Substantia nigra (tissue), 51 donors: ENCODE measurements at places on chromosomes 6 and 20.

GRCh38 chr20:46023999-46024398 is 5.0 kb upstream of the SLC12A5 start:
- DNase-seq = no peak

- DNase-seq = no peak
Observed at GRCh38 chr6:63546697-63547096, 25.6 kb upstream of the LOC128125822 start.

- DNase-seq = no peak
Observed at GRCh38 chr20:23551786-23552185, 16.5 kb downstream of the CST9L start.

- no peak for DNase-seq
Observed at GRCh38 chr6:141758430-141758829, 374.3 kb upstream of the GJE1 start.

DNA sequence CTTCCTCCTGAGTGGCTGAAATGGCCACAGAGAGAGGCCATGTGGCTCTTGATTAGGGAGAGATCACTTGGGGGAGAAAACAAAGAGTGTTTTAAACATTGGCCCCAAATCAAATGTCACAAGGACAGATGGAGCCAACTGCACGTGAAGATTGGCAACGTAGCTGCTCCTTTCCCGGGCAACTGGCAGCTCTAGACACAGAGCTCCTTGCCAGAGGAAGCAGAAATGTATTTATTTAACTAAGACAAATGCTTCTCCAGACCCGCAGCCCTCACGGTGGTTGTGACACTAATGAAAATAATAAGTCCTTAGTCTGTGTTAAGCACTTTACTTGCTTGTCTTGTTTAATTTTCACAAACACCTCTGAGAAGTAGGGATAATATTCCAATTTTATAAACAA is 49.6 kb upstream of the DSN1 start:
- no peak for DNase-seq

DNA sequence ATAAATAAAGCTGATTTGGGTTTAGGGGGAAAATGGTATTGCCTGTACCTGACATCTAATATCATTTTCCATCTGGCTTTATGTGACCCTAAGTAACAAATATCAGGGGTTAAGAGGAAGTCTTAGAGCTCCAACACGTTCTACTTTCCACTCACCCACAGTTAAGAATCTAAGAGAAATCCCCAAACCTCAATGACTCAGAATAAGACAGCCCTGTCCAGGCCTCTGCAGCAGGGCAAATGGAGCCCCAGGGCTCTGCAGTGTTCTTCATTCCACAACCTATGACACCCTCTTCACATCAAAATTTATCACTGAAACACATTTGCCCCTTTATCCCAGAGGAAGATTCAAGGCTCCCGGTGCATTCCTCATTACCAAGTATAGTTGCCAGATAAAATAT is 20.3 kb upstream of the TENT5A start:
- no peak for DNase-seq

DNA sequence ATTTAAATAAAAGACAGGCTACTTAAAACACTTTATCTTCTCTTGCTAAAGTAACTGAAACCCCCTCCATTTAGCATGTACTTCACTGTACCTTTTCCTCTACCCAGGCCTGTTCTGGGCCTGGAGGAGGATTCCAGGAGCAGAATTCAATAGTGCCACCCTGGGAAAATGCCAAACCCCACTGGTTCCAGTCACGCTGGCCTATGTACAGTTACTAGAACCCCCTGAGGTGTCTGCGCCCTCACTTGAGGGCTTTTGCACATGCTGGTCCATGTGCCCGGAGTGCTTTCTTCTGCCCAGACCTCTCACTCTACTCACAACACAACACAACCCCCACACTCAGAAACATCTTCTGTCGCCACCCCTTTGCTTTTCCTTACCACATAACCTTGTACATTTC is 45.5 kb downstream of the TRAM2 start:
- no peak for DNase-seq

- no peak for DNase-seq
Observed at GRCh38 chr6:87731818-87732661, 30.0 kb upstream of the AKIRIN2 start.
